ENCODE measurements at places on chromosomes 7 and 10. TPM values are rescaled to one million over a fixed set of nuclear protein-coding genes. Genes with fewer than 3 reads are reported as not detected.

- DNase-seq = no peak
Measured at GRCh38 chr7:1062296-1063294, 18.2 kb downstream of the GPR146 start.

DNA sequence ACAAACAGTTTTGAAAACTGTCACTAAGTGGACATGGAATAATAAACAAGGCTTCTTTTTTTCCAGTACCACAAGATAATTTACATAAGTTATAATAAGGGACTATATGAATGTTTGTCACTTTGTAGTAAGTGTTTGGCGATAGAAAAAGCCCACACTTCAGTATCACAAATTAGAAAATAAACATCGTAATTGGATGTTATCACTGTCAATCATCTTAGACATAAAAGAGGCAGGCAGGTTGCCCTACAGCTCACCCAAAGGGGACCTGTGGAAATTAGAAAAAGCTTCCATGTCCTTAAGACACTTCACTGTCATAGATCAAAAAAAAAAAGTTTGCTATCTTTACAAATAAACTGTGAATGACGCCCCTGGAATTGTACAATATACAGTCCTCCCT lies 3.6 kb upstream of the NOC3L start:
- no peak for DNase-seq

DNA sequence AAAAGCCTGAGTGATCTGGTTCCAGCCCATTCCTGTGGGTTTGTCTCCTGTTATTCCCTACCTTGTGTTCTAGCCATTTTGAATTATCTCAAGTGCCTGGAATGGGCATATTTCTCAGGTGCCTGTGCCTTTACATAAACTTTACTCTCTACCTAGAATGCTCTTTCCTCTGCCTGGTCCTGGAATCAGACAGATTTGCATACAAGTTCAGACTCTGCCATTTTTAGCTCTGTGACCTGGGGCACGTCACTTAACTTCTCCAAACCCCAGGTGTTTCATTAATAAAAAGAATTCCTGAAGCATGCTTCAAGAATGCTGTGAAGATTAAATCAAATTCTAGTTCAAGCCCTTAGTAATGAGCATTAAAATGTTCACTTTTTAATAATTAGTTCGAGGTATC lies 7.8 kb downstream of the DCLRE1A start:
- DNase-seq = no peak

DNA sequence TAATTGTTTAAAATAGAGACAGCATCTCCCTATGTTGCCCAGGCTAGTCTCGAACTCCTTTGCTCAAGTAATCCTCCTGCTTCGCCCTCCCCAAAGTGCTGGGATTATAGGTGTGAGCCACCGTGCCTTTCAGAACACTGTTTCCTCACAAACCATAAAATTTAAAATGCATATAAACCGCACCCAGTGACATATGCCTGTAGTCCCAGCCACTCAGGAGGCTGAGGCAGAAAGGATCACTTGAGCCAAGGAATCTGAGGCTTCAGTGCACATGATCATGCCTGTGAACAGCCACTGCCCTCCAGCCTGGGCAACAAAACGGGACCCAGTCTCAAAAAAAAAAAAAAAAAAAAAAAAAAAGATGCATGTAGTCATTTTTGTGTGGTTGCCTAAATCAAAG lies 36.8 kb downstream of the ACBD5 start:
- no peak for DNase-seq

DNA sequence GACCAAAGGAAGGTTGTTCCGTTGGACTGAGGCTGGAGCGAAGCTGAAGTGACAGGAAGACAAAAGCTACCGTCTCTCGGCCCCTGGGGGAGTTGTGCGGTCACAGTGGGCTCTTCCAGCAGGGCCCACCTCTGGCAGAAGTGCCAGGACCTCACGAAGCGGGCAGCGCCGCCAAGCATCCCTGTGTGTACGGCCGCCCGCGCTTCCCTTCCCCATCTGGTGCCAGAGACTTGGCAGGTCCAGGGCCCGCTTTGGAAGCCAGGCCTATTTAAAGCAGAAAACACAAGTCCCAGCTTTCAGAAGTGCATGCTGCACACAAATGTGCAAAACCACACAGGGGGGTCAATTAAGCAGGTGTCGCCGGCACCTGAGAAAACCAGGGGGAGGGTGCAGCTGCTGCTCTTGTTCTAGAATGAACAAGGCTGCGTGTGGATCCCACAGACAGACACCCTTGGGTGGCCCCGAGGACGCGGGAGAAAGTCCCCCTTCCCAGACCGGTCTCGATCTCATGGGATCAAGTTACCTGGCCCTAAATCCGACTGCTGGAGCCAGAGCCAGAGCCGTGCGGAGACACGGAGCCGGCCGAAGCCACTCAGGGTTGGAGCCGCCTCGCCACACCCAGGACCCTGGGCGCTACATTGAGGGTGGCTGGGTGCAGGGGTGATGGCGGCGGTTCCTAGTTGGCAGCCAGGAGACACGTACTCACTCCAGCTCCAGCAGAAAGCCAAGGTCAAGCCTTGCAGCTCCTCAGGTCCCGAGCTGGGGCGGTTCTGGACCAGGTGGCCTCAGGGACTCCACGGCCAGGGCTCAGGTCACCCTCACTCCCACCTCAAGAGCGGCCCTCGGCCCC lies 51.8 kb upstream of the PPP2R2D start:
- no peak for DNase-seq

ZDHHC4 gene
- polyA plus RNA-seq = 41.4 TPM

FRMPD2 gene
- polyA plus RNA-seq = 0.03 TPM

- no peak for DNase-seq
Measured at GRCh38 chr10:126580873-126581647, 89.4 kb downstream of the C10orf90 start.

DNA sequence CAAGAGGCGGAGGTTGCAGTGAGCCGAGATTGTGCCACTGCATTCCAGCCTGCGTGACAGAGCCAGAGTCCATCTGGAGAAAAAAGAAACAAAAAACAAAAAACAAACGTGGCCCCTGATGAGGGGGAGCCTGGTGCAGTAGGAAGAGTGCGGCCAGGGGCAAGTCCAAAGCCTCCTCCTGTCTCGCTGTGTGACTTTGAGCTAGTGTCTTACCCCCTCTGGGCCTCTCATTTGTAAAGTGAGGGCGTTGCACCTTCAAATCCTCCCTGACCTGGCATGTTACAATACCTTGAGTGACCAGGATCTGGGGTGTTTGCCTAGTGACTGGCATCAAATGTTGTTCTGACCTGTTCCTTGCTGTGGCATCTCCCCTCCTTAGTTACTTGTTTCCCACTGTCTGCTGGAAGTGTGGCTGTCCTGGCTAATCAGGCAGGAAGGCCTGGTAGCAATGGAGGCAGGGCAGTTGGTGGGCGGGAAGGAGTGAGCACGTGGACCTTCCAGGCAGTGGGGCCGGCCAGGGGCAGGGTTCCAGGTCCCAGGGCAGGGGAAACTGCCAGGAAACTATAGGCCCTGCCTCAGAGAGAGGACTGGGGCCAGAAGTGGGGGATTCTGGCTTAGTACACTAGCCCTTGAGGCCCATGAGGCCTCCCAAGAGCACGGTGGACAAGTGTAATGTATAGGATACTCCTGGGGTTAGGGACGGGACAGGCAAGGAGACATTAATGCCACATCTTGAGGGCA lies 24.5 kb upstream of the GOLGA7B start:
- DNase-seq = no peak

- DNase-seq = no peak
Measured at GRCh38 chr10:125001313-125002046, 59.6 kb downstream of the ZRANB1 start.

GRCh38 chr10:49094646-49095045 lies 20.7 kb downstream of the VSTM4 start:
- DNase-seq = no peak

ADAM8 gene
- 4.4 TPM for polyA plus RNA-seq
